ENCODE measurements at places on chromosomes 6 and 20.
A peak's percentile ranks its signal among the peaks of the same experiment; 100 is the strongest.

DNA sequence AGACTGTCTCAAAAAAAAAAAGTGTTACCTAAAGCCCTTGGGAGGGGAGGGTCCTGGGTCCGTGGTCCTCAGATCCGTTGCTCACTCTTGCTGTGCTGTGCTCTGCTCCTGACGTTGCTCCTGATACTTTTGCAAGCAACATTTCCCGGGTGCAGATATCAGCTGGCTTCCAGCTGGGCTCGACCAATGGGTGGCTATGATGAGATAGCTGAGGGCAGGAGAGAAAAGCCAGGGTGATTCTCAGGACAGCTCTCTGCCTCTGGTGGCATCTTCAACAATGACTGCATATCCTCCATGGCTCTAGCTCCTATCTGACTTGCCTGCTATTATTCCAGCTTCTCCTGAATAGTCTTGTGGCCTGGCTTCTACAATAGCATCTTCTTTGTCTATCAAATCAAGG lies 134.5 kb downstream of the RPS12 start:
- no peak for DNase-seq

DNA sequence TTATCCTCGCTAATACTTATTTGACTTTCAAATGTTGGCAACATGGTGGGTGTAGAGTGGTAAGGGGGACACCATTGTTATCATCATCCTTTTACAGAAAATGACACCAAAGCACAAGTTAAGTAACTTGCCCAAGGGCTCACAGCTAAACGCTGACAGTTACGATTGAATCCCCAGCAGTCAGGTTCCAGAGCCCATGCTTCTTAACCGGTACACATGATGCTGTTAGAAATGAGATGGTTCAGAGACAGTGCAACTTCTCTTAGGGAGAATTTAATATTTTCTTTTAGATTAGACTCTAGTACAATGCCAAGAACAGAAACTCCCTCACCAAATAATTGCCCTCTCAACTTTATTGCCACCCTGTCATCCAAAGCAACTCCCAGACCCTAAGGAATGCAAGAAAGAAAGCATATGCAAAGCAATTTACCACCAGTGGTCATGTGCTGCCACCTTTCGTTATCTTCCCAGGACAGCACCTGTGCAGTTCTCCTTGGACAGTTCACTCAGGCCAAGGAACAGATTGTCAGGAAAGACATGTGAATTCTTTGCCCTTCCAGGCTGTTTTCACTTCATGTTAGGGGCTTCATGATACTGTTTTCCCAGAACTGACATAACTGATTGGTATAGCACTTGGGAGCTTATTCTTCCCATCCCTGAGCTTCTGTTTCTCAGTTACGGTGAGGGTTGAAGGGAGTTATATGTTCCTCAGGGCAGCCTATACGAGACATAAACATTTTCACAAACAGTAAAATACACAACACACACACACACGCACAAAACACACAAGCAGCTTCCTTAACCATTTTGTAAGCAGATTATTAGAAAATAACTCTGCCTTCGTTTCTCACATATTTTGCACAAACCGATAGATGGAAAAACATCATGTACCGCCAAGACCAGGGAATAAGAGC lies 5.1 kb downstream of the HLA-DMA start:
- peak; percentile 33 for DNase-seq

- no peak for DNase-seq
These were observed 32.6 kb upstream of the TULP4 start for GRCh38 chr6:158279615-158280014.

DNA sequence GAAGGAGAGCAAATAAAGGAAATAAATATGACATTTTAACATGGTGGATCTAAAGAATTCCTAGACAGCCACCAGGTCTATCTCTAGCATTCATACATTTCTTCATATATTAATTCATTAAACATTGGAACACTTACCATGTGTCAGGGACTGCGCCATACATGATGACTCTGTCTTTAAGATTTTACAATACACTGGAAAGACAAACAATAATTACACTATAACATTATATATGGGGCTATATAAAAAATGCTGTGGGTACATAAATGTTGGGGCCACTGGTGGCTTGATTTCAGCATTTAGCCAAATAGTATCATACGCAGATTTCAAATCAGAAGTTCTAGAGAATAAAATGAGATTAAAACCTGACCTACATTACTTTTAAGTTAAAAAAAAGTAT lies 33.3 kb upstream of the PKIB start:
- DNase-seq: no peak

DNA sequence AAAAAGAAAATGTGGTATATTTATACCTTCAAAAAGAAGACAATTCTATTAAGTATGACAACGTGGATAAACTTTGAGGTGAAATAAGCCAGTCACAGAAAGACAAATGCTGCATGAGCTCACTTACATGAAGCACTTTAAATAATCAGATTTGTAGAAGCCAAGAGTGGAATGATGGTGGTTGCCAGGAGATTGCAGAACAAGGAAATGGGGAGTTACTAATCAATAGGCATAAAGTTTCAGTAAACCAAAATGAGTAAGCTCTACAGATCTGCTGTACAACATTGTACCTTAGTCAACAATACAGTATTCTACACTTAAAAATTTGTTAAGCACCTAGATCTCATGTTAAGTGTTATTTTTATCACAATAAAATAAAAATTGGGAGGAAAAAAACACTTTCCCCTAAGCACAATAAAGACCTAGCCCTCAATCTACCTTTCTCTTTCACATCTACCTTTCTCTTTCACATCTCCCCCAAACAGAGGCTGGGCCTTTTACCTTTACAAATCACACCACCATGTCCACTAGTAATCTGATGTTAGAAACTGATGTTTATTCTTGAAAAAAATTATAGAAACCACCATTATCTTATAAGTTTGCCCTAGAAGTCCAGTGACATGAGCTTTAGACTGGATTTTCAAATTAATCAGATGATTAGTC lies 73.9 kb downstream of the PKIB start:
- DNase-seq: no peak

- no peak for DNase-seq
These were observed 51.2 kb upstream of the UBR2 start for GRCh38 chr6:42512579-42512978.

GRCh38 chr20:62711703-62712101 lies 3.1 kb downstream of the NTSR1 start:
- DNase-seq: no peak

- no peak for DNase-seq
These were observed 2.6 kb downstream of the NCOA5 start for GRCh38 chr20:46087161-46087560.

GRCh38 chr20:57089699-57090144 lies 176.7 kb downstream of the BMP7 start:
- peak; percentile 60 for DNase-seq

DNA sequence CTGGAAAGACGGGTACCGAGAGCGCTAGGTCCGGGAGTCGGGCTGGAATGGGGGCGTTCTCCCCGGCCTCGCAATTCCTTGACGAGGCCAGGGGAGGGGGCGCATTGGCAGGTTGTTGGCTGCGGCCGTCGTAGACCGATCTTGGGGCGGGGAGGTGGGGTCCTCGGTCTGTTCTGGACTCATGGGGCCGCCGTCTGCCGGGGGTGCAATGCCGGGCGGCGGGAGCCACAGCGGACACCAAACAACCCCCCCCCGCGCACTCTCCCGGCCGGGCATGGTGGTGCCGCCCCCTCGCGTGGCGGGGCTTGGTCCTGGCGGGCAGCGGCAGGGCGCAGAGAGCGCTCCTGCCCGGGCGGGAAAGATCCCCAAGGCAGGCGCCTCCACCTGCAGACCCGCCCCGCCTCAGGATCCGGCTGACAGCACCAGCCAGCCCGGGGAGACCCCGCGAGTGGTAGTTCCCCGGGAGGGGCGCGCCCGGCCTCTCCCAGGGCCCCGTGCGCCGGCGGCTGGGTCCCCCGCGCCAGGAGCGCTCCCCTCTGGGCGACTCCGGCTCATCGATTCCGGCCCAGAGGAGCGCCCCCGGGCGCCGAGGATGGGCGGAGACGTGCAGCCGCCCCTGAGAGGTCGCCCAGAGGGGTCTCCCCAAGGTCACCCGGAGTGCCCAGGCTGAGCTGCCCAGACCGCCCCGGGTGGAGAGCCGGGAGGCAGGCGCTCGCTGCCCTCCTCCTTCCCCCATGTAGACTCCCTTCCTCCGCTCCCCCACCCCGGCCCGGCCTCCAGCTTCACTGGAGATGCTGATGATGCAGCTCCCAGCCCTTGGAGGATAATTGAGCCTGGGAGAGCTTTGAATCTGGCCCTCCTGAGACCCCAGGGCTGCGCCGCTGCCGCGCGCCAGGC lies 709 bp downstream of the PPP1R16B start:
- DNase-seq: peak; percentile 58

- no peak for DNase-seq
These were observed 41.5 kb upstream of the ZNF337 start for GRCh38 chr20:25738198-25738597.

DNA sequence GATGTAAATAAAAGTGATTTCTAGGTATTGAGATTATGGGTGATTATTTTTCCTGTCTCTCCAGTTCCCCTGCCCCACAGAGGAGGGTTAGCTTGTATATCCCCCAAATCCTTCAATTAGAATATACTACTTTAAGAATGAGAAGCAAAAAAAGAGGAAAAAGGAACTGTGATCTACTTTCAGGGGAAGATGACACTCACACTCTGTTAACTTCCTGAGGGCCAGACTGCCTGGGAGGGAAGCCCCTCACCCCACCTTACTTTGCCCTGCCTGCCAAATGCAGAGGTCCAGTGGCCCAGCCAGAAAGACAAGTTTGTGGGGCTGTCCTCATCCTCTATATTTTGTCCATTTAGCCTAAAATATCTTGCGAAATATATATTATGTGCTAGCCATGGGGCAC lies 9.2 kb upstream of the LY86 start:
- no peak for DNase-seq

DNA sequence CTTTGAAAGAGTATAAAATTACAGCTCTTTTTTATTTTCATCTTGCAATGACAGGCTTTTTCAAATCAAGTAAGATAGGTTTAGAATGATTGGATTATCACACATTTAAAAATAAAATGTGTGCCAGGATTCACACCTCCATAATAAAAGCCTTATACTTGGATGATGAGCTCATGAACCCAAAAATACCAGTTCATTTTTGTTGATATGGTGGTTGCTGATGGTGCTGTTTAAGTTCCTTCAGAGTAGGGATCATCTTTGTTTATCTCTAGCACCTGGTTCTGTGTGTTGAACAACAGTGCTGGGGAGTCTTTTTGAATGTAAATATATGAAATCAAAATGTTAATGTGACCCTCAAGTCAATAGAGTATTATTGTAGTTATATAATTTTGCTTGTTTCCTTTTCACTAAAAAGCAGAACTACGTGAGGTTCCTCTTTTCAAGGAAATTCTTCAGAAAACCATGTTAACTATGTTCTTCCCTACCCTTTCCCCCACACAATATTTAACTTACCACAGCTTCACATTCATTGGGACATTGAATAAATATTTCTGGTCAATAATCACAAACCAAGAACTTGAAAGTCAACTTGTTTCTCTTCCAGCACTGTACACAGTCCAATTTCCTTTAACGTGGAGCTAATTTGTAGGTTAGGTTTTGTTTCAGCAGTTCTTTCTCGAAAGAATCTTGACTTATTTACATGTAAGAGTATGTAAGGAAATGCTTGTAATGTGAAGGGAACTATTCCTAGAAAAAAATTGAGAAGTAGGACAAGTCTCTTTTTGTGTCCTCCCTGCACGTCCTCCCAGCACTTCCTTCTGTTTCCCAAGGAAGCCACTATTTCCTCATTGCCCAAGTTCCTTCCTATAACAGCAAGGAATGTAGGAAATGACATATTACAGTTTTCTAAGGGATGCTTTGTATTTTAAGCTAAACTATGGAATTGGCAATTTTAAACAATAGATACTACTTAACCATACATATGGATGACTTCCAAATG lies 945.9 kb upstream of the CITED2 start:
- no peak for DNase-seq

- no peak for DNase-seq
These were observed 6.6 kb downstream of the ADRM1 start for GRCh38 chr20:62309198-62309944.

DNA sequence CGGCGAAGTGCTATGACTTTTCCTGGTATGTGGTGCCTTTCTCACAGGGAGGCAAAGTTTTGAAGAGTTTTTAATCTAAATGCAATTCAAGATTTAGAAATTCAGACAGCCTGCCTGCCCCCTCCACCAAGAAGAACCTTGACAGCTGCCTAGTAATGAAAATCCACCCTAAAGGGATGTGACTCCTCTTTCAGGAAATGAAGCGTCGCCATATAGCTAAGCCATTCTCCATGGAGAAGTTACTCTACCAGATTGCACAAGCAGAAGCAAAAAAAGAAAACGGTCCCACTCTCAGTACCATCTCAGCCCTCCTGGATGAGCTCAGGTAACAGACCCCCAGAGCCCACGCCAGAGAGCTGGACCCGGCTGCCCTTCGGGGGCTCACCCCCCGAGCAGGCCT lies 150.1 kb downstream of the DTNBP1 start:
- DNase-seq: no peak

DNA sequence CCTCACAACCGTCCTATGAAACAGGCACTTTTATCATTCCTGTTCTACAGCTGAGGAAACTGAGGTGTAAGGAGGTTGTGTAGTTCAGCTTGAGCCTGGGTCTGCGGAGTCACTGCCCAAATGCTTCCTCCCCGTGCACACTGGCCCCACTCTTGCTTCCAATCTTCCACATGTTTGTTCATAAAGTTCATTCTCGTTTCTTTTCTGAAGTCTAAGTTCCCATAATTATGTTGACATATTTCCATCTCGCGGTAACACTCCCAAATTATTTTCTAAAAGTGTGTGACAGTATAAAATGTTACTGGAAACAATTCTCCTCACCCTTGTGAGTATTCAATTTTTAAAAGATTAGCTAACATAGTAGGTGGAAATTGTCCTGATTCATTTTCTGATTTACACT lies 106.9 kb downstream of the SLC22A3 start:
- no peak for DNase-seq

DNA sequence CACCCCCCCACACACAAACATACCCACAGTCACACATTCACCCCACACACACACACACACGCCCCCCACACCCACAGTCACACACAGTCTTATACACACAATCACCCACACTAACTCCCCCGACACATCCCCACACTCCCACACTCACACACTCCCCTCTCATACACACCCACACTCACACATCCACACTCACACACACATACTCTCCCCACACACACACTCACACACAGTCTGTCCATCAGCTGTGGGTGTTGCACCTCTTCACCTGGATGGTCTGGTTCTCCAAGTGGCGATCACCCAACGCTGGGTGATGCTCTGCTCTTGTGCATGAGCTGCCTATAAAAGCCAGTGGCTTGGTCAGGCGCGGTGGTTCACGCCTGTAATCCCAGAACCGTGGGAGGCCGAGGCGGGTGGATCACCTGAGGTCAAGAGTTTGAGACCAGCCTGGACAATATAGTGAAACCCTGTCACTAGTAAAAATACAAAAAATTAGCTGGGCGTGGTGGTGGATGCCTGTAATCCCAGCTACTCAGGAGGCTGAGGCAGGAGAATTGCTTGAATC lies 158.9 kb downstream of the SMOC2 start:
- no peak for DNase-seq
